Left lobe of liver (tissue), 2 donors: ENCODE measurements at places on chromosomes 4 and X. TPM values are rescaled to one million over a fixed set of nuclear protein-coding genes. Genes with fewer than 3 reads are reported as not detected.

TNIP3 gene
- not detected for total RNA-seq

LPAR4 gene
- not detected for total RNA-seq

DNA sequence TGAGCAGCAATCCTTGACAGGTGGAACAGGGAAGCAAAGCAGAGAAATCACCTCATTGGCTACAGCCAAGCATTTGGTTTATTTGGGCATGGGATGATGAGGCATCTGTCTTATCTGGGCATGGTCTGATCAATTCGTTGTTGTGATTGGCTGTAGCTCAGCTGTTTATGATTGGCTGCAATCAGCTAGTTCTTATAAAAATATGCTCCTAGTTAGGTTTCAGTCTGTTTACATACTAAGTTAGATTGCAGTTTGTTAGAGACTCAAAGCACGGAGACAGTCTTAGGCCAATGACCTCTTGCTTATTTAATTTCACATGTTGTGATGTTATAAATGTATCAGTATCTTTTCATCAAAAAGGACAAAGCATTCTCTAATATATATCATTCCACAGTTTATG is 312.0 kb downstream of the PDGFC start:
- no peak for DNase-seq

- no peak for DNase-seq
These were observed 91.9 kb downstream of the TSPAN5 start for GRCh38 chr4:98566361-98567008.

- no peak for DNase-seq
These were observed 69.0 kb downstream of the STAG2 start for GRCh38 chrX:124030520-124030919.

- no peak for DNase-seq
These were observed 192.2 kb upstream of the LEF1 start for GRCh38 chr4:108360754-108361445.

DNA sequence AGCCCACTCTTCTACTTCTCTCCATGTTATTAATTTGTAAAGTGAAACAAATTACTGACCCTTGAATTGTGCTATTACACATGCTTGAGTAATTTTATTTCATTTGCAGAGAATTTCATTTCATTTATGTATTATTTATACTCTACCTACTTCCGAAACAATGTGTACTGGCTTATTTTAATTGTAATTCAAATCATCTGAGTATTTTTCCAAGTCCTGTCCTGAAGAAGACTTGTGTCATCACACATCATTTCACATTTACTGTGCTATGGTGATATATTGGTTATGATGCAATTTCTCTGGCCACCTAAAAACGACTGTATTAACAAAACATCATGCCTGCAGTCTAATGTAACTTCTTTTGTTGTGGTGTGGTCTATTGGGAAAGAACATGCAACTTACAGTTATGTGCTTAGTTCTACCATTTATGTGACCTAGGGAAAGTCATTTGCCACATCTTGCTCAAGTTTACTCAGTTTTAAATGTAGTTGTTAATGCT is 384.5 kb downstream of the RPA4 start:
- DNase-seq: no peak

STAP1 gene
- total RNA-seq: not detected
